Inflammatory macrophage treated with lipopolysaccharide for 1 hour (primary cell): ENCODE measurements at places on chromosomes 2 and 18.

GRCh38 chr2:105321875-105322646 lies 7.5 kb downstream of the TGFBRAP1 start:
- DNase-seq: no peak

DNA sequence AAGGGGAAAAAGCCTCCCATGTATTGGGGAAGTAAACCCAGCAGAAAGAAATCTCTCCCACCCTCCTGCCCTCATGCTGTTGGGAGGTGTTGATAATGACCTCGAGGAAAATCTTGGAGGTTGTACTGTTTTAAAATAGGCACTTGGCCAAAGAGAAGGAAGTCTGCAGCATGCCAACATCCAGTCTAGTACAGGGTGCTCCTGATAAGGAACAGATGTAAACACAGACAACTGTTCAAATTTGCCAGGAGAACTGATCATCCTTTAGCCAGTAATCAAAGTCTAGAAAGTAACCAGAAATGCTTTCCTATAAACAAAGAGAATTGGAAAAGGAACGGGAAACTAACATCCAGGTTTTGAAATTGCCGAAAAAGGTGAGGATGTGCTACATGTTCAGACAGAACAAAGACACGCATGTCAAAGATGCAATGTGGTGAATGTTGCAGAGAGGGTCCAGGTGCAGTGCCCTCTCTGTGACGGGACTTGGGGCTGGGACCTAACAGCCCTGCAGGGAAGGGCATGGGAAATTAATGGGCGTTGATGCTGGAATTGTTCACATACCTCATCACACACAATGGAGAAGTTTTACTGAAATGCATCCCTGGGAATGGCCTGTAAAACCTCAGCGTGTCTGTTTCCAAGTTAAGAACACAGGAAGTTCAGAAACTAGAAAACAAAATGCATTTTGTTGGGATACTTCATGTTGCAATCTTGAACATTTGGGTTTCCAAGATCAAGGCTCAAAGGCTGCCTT lies 125.7 kb upstream of the RND3 start:
- no peak for DNase-seq

GRCh38 chr2:216594081-216594480 lies 39.1 kb upstream of the IGFBP2 start:
- DNase-seq: no peak

- DNase-seq: no peak
Observed at GRCh38 chr2:159506202-159506601, 110.1 kb downstream of the BAZ2B start.

GRCh38 chr2:62743506-62743905 lies 38.0 kb downstream of the EHBP1 start:
- DNase-seq: no peak

DNA sequence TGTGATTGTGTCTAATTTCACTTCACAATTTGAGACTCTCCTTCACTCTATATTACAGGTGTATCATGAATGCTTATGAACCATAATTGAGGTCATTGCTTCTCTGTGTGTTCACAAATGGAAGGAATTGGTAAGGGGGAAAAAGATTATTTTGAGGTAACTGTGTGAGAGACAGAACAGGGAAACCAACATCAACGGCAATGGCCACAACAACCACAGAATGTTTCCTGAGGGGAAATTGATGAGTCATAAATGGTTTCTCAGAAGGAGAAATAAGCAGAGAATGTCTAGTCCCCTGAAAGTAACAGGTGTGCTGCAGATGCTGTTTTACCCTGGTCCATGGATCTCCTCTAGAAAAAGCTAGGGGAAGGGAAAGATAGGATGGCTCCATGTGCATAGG lies 361.2 kb upstream of the GALNT5 start:
- DNase-seq: no peak

- no peak for DNase-seq
Observed at GRCh38 chr2:234970477-234970882, 18.7 kb downstream of the SH3BP4 start.

GRCh38 chr18:25729072-25729471 lies 361.3 kb downstream of the SS18 start:
- no peak for DNase-seq

GRCh38 chr18:70382017-70382416 lies 93.2 kb downstream of the SOCS6 start:
- DNase-seq: peak; percentile 75

DNA sequence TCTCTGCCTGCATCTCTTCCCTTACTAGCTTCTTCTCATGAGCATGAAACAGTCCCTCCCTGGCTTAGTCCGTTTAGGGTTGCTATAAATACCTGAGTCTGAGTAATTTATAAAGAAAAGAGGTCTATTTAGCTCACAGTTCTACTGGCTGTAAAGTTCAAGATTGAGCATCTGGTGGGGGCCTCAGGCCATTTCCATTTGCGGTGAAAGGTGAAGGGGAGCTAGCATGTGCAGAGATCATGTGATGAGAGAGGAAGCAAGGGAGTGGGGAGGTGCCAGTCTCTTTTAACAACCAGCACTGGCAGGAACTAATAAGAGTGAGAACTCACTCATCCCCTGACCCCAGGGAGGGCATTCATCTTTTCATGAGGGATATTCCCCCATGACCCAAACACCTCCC lies 26.8 kb downstream of the RHBDD1 start:
- DNase-seq: no peak

- DNase-seq: no peak
Observed at GRCh38 chr2:86296947-86297346, 40.5 kb downstream of the REEP1 start.

DNA sequence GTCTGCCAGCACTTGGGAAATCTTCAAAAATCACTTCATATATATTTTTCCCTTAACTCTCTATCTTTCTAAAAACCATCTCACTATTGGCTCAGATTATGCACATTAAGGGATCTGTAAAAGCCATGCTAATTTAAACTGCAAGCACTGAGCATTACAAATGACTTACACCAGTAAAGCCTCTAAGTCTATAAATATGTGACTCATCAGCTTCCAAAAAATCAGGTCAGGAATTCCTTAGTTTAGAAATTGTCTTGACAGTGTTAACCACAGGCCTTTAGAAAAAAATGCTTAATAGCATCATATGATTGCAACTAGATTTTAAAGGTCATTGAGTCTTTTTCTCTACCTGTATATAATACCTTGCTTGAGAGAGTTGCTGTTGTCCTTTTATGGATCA lies 1113.6 kb upstream of the PIK3C3 start:
- no peak for DNase-seq

DNA sequence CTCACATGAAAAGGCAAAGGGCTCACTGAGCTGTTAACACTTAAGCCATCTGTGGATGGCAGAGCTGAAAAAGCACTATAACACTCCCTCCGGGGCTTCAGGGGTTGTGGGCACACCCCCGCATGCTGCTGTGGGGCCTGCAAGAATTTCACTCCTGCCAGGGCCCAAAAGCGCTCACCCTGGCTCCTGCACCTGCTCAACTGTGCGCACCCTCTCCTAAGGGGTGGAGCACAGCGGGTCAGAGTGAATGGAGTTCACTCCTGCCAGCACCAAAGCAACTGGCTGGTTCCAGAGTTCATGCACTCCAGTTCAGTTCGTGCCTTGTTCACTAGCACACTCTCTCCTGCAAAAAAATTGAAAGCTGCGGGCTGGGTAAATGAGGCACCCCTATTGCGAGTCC lies 814.2 kb upstream of the SLC39A10 start:
- DNase-seq: no peak

GRCh38 chr2:180753809-180754761 lies 226.3 kb upstream of the UBE2E3 start:
- DNase-seq: no peak

- no peak for DNase-seq
Observed at GRCh38 chr2:61371027-61371426, 99.9 kb downstream of the USP34 start.

- no peak for DNase-seq
Observed at GRCh38 chr18:23916338-23916737, 98.2 kb upstream of the TTC39C start.

- no peak for DNase-seq
Observed at GRCh38 chr2:131036269-131036668, 57.0 kb downstream of the FAM168B start.
